ENCODE measurements at places on chromosomes 6 and 20. TPM values are rescaled to one million over a fixed set of nuclear protein-coding genes. Genes with fewer than 3 reads are reported as not detected.

CD40 gene
- 21.3 TPM for total RNA-seq

DDR1 gene
- total RNA-seq = 8.5 TPM

TFAP2A gene
- total RNA-seq = under 0.01 TPM

NEU1 gene
- total RNA-seq = 66.8 TPM

KLHDC3 gene
- 134 TPM for total RNA-seq

NSFL1C gene
- 39.6 TPM for total RNA-seq

DAAM2 gene
- 0.14 TPM for total RNA-seq

PSMB8 gene
- 86.4 TPM for total RNA-seq

IRF4 gene
- total RNA-seq = not detected

ADTRP gene
- total RNA-seq = 0.47 TPM

KIF6 gene
- total RNA-seq = not detected

LPA gene
- total RNA-seq = not detected

ULBP1 gene
- total RNA-seq = 0.23 TPM

GMNN gene
- 20.8 TPM for total RNA-seq

OR12D3 gene
- total RNA-seq = not detected

BPIFB4 gene
- not detected for total RNA-seq

MYO6 gene
- total RNA-seq = 67.2 TPM

PDYN gene
- not detected for total RNA-seq

CEP85L gene
- 14.7 TPM for total RNA-seq

DNAH8 gene
- total RNA-seq = under 0.01 TPM

LY6G5C gene
- 3.6 TPM for total RNA-seq

SLC26A8 gene
- under 0.01 TPM for total RNA-seq

GLP1R gene
- total RNA-seq = not detected

GRIK2 gene
- total RNA-seq = 0.34 TPM

MCM8 gene
- 6.8 TPM for total RNA-seq

LY6G5B gene
- 3.2 TPM for total RNA-seq

ADGRG6 gene
- 43.4 TPM for total RNA-seq

ZC3H12D gene
- total RNA-seq = 0.17 TPM

POU5F1 gene
- 0.68 TPM for total RNA-seq

ZSCAN16 gene
- total RNA-seq = 13.5 TPM

DDO gene
- total RNA-seq = 2.0 TPM

GFRA4 gene
- not detected for total RNA-seq

KHDC1L gene
- not detected for total RNA-seq

SLC22A7 gene
- total RNA-seq = not detected

DIDO1 gene
- total RNA-seq = 47.5 TPM

SYCP2L gene
- 0.17 TPM for total RNA-seq
